Activated T-cell treated with anti-CD3 and anti-CD28 coated beads, Interleukin-2, amount 50 U/mL, for 48 hours (primary cell): ENCODE measurements at places on chromosomes 1 and 21.

- no peak for DNase-seq
Observed at GRCh38 chr1:177442584-177442983, 271.8 kb downstream of the BRINP2 start.

DNA sequence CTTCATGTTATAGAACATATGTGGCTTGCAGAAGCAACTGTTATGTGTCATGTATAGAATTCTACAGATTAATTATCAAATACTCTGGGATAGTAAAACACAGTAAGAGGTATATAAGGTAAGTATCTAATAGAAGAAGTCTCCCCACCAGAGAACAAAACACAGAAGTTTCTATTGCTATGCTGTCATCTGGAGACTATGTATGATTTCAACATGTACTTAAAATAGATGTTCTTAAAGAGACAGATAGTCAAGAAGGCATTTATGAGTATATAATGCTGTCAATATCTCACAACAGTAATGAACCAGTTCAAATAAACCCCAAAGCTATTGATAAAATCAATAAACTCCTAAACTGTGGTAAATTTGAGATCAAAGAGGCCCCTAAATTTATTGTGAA, 8.1 kb upstream of the ADCY10 start:
- DNase-seq = no peak

GRCh38 chr1:29210278-29211085, 20.3 kb downstream of the MECR start:
- no peak for DNase-seq

GRCh38 chr1:171817511-171818265, 23.6 kb upstream of the DNM3 start:
- DNase-seq = peak; percentile 58

- DNase-seq = peak; percentile 68
Observed at GRCh38 chr1:11784993-11785769, 20.6 kb downstream of the MTHFR start.

GRCh38 chr1:3190256-3191041, 121.4 kb downstream of the PRDM16 start:
- no peak for DNase-seq

DNA sequence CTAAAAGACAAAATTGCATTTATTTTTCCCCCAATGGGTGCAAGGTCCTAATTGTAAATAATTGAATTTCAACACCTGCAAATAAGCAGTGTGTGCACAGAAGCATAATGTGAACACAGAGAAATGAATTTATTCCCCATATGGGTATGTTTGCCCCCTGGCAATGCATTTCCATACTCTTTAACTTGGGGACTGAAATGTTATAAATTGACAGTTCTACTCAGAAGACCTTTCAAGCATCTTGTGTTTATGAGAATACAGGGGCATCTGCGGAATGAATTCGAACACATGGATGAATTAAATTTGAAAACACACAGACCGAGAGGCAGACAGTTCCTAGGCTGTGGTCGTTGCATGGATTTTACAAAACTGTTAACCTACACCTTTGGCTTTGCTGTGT, 3.5 kb downstream of the PBX1 start:
- DNase-seq = no peak

DNA sequence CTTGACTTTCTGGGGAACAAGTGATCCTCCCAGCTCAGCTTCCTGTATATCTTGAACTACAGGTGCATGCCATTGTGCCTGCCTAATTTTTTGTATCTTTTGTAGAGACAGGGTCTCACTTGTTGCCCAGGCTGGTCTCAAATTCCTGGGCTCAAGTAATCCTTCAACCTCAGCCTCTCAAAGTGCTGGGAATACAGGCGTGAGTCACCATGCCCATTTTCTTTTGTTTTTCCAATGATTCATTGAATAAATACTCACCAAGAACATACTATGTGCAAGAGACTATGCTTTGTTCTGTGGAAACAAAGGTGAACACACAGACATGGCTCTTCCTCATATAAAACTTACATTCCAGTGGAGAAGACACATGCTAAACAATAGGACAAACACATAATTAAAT, 407.8 kb upstream of the DAB1 start:
- DNase-seq = no peak

DNA sequence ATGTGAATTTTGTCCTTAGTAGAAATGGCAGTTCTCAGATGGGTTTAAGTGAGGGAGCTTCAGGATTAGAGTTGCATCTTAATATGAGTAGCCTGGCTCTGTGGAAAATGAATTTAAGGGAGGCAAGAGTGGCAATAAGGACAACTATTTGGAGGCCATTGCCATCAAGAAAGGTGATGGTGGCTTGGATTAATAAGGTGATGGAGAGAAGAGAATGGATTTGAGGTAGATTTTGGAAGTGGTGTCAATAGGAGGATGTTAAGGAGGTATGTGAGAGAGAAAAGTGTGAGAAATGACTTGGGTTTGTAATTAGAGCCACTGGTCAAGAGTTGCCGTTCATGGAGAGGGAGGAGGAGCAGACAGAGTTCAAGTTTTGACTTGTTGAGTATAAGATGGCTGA, 16.3 kb downstream of the CLIC4 start:
- DNase-seq = no peak

DNA sequence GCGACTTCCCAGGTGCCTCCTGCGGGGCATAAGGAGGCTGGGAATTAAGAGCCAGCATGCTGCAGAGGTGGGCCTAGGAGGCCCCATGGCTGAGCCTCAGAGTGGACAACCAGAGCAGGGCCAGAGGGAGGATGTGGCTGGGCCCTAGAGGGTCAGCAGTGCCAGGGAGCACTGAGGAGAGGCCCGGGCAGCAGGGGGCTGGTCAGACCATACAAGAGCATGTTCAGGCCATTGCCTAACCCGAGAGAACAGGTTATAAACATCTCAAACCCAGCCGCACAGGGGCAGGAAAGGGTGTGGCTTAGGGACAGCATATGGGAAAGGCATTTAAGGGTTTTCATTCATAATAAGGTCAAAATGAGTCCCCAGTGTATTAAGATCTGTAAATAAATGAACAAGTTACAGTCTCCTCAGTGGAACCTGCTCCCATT, 51.1 kb downstream of the IER5 start:
- no peak for DNase-seq

- no peak for DNase-seq
Observed at GRCh38 chr21:35303085-35303484, 254.0 kb upstream of the RUNX1 start.

DNA sequence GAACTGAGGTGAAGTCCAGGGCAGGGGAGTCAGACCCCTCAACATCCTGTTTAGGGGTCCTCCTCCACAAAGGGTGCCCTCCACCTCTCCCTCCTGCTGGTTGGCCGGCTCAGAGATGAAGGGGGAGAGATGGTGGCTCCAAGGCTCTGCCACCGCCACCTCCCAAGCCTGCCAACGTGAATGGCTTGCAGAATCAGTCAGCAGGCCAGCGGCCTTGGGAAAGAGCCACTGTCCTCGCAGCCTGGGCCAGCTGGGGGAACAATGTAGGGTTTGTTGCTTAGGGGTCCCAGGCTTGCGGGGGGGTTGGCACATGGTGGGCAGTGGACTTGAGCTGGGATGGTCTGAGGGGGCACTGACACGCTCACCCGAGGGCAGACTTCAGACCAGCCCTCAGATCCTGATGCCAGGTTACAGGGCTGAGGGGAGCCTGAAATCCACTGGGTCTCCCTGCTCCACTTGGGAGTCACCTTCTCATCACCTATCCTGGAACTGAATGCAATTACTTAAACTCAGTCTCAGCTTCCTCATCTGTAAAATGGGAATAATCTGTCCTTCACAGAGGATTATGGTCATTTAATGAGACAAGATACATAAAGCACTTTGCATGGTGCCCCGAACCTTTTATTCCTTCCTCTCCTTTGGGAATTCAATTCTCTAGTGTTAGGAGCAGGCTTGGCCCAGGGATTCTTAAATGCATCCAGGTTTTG, 8.3 kb downstream of the GPR37L1 start:
- no peak for DNase-seq

GRCh38 chr1:9626201-9626608, 25.3 kb upstream of the PIK3CD start:
- DNase-seq = peak; percentile 42

GRCh38 chr1:27535386-27535785, 45.4 kb upstream of the WASF2 start:
- no peak for DNase-seq

GRCh38 chr1:7780976-7781375, 3.1 kb upstream of the PER3 start:
- DNase-seq = no peak
